Bronchial epithelial cell (primary cell): ENCODE measurements at places on chromosomes 12 and 14.

DNA sequence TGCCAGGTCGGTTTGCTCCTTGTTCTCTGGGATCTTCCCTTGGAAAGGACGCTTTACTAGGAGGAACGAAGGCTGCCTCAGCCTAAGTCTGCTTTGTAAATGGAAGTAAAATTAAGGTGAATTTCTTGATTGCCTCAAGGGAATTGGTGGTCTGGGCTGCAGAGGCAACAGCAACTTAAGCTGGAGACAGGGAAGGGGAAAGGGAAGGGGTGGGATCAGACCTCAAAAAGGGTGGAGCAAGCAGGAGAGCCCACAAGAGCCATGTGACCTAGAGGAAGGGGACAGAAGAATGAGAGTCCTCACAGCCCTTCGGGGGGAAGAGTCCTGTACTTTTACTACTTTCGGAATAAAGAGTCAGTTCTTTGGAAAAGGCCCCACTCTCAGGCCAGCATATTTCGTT is 147.9 kb downstream of the PPM1H start:
- no peak for DNase-seq

- no peak for DNase-seq
Measured at GRCh38 chr14:32706721-32707519, 231.8 kb upstream of the NPAS3 start.

GRCh38 chr12:131947482-131948027 is 2.2 kb upstream of the EP400 start:
- DNase-seq = no peak

DNA sequence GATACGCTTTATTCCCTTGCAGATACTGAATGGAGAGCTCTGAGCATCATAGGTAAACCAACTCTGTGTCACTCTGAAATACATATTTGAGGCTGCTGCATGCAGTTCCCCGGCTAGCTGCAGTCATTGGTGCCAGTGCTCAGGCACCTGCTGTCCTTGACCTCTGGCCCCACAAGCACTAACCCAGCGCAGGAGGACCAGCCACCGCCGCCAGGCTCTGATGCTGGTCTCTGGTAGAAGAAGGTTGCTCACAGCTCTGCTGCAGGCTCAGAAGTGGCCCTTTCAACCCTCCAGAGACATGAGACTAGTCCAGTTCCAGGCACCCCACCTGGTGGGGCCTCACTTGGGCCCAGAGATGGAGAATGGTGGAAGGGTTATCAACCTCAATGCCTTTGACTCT is 34.5 kb upstream of the PTPRB start:
- DNase-seq = no peak

- DNase-seq = no peak
Measured at GRCh38 chr14:56136571-56137452, 18.6 kb downstream of the PELI2 start.

DNA sequence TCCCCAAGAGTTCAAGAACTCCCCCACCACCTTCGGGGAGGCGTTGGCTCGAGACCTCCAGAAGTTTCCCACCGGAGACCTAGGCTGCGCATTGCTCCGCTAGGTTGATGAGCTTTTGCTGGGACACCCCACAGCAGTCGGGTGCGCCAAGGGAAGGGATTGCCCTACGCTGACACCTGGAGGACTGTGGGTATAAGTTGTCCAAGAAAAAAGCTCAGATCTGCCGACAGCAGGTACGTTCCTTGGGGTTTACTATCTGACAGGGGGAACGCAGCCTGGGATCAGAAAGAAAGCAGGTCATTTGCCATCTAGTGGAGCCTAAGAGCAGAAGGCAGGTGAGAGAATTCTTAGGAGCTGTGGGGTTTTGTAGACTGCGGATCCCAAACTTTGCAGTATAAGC is 98.8 kb downstream of the FRMD6 start:
- no peak for DNase-seq

GRCh38 chr14:53894456-53894855 is 62.2 kb downstream of the BMP4 start:
- DNase-seq = peak; percentile 24

DNA sequence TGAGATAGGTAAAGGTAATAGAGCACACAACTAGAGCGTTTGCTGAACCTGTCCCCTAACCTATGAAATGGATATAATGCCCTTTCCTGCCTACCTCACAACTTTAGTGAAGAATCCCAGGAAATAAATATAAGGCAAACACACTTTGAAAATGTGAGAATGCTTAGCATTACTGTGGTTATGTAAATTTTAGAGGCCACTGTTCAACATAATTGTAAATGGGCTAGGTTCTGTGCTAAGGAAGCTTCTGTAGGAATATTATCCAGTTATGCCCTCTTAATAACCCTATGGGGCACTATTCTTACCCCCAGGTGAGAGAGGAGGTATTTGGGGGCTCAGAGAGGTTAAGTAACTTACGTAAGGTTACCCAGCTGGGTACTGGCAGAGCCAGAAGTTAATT is 92.5 kb upstream of the TMEM233 start:
- DNase-seq = no peak

GRCh38 chr12:41122894-41123293 is 65.2 kb upstream of the PDZRN4 start:
- no peak for DNase-seq
